ENCODE measurements at places on chromosomes 1 and 21. TPM values are rescaled to one million over a fixed set of nuclear protein-coding genes. Genes with fewer than 3 reads are reported as not detected.

- H3K4me3 ChIP-seq: no peak overlapping the region
- H3K27ac ChIP-seq: no peak overlapping the region
- H3K4me1 ChIP-seq: peaks cover 3% of the 10 kb centered on the region
- no peaks in the 10 kb centered on the region for H3K36me3 ChIP-seq
- H3K27me3 ChIP-seq: no peaks in the 10 kb centered on the region
Measured at GRCh38 chr1:33185541-33185940, 3.7 kb upstream of the TRIM62 start.

Gene CFHR2
- not detected for total RNA-seq

Gene CD1E
- total RNA-seq: not detected

Gene ACKR1
- 23.3 TPM for total RNA-seq

Gene CLCA1
- total RNA-seq: 259 TPM

Gene PLPPR4
- not detected for total RNA-seq

Data from Peyer's patch (tissue), 4 donors.